ENCODE measurements at places on chromosomes 6 and 20. TPM values are rescaled to one million over a fixed set of nuclear protein-coding genes. Genes with fewer than 3 reads are reported as not detected.

The HSPA1L gene
- total RNA-seq: 4.1 TPM

GRCh38 chr6:39416728-39417127, 94.2 kb upstream of the KCNK16 start:
- H3K4me1 ChIP-seq: no peaks in the 10 kb centered on the region
- no peaks in the 10 kb centered on the region for H3K36me3 ChIP-seq
- no peak overlapping the region for H3K4me3 ChIP-seq
- H3K27me3 ChIP-seq: no peaks in the 10 kb centered on the region
- no peak for DNase-seq

The FERMT1 gene
- 6.7 TPM for total RNA-seq

- H3K27me3 ChIP-seq: no peaks in the 10 kb centered on the region
- H3K27ac ChIP-seq: no peak overlapping the region
- no peak for DNase-seq
- H3K4me1 ChIP-seq: peaks cover 14% of the 10 kb centered on the region
- H3K36me3 ChIP-seq: no peaks in the 10 kb centered on the region
- H3K4me3 ChIP-seq: no peak overlapping the region
Observed at GRCh38 chr20:46903256-46903655, 8.6 kb downstream of the EYA2 start.

The CRISP3 gene
- total RNA-seq: not detected

All from thyroid gland (tissue), 4 donors.